ENCODE measurements at places on chromosomes 2 and 18.

DNA sequence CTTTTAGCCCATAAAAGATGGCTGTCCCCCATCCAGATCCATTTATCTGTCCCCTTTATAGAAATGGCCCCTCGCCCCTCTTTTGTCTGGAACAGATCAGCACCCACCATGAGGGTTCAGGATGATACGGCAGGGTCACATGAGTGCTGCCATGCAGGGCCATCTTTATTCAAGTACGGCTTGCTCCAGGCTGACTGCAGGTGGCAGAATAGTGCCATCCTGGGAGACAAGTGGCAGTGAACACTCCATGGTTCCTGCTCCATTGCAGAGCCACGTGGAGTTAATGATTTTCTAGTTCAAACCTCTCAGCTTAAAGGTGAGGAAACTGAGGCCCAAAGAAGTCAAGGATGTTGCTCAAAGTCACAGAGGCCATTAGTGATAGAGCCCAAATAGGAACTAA is 180.6 kb downstream of the CLIP4 start:
- DNase-seq, result peak; percentile 17

- no peak for DNase-seq
These were observed 50.1 kb downstream of the CD226 start for GRCh38 chr18:69897397-69898108.

DNA sequence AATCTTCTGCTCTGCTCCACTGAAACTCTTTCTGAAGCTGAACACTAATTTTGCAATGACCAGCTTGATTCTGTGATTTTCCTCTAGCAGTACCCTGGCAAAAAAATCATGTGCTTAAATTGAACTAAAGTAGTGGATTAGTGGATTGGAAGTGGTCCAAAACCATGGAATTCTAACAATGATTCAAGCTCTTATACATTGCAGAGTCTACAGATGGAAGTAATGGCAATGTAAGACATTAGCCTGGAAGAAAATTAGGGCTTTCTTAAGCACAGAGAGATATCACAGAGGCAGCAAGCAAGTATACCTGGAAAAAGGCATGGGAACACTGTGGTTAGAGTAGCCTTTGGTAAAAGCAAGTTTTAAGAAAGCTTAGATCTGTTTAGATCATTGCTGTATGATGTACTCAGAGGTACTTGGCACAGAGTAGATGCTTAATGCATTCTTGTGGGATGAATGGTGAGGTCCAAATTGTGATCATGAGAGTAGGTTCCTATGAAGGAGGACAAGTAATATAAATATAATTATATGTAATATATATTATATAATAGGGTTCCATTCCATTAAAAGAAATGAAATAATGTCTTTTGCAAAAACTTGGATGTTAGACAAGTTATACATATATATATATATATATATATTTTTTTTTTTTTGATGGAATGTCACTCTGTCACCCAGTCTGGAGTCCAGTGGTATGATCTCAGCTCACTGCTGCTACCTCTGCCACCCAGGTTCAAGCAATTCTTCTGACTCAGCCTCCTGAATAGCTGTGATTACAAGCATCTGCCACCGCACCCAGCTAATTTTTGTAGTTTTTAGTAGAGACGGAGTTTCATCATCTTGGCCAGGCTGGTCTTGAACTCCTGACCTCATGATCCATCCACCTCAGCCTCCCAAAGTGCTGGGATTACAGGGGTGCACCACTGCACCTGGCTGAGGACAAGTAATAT is 172.2 kb upstream of the SCN7A start:
- peak; percentile 67 for DNase-seq

DNA sequence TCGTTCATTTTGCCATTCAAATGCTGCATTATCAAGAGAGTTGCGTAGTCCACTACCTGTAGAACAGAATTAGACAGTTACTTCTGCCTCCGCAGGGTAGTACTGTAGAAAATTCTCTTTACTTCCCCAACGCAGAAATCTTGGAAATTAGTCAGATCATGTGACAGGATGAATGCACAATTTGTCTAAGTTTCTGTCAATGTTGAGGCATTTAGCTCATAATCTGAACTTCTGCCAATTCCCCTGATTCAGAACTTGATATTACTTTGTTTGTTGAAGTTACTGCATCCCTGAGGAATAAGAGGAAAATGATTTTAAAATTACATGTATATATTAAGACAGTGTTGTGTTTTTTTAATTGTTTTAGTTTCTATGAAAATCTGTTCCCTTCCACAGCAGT is 83.4 kb downstream of the TTC27 start:
- peak; percentile 82 for DNase-seq

GRCh38 chr2:26615336-26615859 is 25.8 kb downstream of the CIB4 start:
- peak; percentile 11 for DNase-seq

GRCh38 chr2:240912878-240913809 is 7.0 kb downstream of the CROCC2 start:
- DNase-seq, result peak; percentile 47

DNA sequence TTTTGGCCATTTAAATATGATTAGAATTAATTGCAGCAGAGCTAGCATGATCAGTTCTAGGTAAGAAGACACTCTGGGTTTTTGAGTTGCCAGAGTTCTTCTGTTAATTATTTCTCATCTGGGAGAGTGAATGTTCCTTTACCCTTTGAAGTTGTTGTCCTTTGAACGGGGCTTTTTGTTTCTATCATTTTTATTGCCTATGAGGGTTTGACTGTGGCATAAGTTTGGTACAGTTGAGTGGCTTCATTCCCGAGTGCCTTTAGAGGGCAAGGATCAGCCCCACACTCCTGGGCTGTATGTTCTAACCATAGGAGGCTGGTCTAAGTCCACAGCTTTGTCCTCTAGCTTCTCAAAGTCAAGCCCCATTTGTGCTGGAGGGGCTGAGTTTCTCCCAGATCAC is 804.3 kb downstream of the KCNJ3 start:
- no peak for DNase-seq

DNA sequence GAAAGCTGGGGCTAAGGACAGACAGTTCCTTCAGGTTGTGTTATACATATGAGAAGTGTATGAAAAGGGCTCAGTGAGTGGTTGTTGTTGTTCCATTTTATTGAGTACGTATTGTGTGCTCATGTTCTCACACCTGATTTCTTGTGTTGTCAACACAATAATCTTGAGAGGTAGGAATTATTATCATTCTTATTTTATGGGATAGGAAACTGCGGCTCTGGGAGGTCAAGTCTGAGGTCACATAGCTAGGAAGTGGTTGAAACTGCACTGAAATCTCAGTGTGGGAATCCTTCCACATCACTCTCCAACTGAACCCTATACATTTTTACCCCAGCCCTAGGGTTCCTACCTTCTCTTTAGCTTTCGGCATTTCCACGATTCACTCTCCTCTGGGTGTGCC is 124.2 kb upstream of the CXCR4 start:
- no peak for DNase-seq

DNA sequence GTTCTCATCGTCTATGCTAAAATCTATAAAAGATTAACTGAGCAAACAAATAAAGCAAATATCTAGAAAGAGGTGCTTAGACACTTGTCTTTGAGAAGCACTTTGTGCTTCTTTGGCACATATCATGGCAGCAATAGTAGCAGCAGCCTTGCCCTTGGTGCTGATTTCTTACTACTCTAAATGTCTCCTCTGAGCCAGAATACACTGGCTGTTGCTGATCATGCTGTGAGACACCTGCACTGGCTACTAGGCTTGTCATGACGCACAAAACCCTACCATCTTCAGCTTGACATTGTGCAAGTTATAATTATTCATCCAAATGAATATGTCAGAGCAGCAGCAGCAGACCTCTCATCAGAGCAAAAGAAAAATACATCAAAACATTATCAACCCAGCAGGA is 46.7 kb downstream of the FANCL start:
- peak; percentile 4 for DNase-seq

DNA sequence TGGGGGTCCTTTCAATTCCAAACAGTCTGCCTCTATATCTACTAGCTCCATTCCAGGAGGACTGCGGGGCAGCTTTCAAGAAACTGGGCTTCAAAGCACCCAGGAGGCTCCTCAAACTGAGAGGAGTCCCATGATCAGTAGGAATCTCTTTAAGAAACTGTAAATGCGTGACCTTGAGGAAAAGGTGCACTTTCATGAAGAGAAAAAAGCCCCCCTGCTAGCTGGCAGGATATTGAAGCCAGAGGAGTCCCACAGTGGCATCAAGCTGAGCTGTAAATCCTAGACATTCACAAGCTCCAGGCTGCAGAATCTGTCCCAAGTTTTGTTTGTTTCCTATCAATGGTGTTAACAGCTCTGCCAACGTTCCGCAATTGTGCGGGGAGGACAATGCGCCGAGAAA is 790.1 kb downstream of the SLC4A3 start:
- DNase-seq, result no peak

- DNase-seq, result no peak
These were observed 89.9 kb downstream of the OXER1 start for GRCh38 chr2:42673989-42674579.

- DNase-seq, result no peak
These were observed 4.5 kb upstream of the CREB1 start for GRCh38 chr2:207525296-207525695.

- no peak for DNase-seq
These were observed 51.6 kb downstream of the NEDD4L start for GRCh38 chr18:58095655-58096054.

DNA sequence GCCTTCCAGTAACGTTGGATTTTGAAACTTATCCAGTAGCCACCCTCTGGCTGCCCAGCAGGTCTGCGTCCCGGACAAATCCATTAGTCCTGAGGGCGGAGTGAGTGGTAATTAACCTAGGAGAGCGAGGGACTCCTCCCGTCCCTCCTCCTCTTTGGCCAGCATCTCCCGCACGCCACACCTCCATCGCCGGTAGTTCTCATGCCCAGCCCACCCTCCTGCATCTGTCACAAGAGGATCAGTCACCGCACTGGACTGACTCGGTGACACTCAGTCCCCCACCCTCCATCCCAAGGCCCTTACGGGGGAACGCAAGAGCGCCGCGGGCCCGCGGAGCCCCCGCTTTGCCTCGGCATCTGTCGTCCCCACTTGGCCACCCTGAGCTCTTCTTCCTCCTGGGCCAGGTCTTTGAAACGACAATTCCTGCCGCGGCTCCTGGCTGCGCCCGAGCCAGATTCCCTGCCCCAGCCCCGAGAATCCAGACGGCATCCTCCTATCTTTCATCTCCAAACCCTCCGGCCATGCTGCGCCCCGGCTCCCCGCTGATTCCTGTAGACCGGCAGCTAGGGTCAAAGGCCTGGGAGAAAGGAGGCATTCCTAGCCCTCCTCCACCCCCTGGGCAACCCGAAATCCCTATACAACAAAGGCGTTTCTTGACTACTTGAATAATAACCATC is 77.5 kb downstream of the EIF2AK3 start:
- DNase-seq, result peak; percentile 11

GRCh38 chr18:76450452-76451395 is 44.3 kb downstream of the ZNF516 start:
- peak; percentile 83 for DNase-seq

DNA sequence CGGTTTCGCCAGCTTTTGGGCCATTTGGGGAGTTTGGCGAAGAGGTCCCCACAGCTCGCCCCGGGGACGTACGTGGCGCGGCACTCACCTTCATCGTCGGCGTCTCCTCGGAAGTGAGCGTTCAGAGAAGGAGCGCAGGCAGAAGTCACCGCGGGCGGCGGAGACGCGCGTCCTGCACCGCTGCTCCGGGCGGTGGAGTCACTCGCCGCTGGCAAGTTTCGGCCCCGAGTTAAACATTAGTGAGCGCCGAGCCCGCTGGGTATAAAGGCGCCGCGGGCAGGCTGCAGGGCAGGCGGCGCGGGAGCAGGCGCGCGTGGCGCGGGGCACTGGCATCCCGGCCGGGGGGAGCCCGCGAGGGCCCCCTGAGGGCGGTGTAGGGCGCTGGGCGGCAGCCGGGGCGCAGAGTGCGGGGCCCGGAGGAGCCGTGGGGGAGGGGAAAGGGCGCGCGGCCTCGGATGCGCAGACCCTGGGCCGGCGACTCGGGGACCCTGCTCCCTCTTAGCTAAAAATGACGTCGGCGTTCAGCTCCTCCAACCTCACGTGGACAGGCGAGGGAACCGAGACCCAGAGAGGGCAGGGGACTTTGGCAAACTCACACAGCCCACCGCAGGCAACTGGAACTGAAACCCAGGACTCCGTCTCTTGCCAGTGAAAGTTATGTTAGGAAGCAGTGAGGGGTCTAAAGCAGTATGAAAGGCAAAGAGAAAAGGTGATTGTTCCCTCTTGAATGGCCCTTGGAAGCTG is at the start of gene DPP4:
Gene DPP4 (minus strand): TSS at position 328 of the 744 bp plus-strand sequence. CDS start 234 bp downstream, at position 94.
- peak; percentile 43 for DNase-seq

DNA sequence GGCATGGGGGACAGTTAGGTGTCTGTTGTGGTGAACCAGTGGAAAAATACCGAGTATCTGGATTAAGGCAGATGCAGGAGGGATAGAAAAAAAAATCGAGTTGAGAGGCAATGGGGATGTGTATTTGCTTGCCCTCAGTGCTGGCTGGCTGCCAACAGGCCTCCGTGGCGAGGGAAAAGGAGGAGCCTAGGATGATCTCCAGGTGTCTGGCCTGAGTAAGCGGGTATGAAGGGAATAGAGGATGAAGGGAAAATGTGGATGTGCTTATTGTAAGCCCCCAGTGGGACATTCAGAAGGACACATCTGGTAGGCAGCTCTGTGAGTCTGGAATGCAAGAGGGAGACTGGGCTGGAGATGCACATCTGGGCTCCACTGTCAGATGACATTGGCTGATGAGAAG is 22.8 kb downstream of the KCNS3 start:
- no peak for DNase-seq

- DNase-seq, result no peak
These were observed 212.7 kb upstream of the COPS8 start for GRCh38 chr2:236872981-236873380.

DNA sequence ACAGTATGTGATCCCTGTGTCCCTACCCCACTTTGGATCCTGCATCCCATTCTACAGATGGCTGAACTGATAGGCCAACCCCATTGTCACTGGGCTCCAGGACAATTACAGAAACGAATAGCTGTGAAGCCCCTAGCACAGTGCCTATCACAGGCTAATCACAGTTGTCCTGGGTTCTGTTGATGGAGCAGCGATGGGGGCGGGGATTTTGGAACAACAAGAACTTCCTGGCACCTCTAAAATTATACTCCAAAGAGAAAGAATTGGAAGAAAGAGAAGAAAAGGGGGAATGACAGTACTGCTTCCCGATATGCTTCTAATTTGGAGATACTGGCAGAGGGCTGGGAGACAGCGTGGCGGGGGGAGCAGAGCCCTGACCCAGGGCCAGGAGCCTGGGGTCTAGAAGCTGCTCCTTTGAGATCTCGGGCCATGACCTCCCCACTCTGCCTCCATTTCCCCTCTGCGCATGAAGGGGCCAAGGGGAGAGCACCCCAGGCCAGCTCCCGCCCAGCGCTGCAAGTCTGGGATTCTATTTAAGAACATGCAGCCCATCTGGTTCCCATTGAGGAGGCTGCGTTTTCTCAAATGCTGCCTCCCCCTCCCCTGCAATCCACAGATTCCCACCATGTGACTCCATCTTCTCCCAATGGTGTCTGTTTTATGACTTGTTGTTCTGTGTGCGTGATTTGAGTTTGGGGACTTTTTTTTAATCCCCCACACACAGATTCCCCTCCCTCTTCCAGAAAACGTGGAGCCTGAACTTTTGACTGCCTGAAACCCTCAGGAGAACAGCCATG is 202.7 kb downstream of the CYP26B1 start:
- peak; percentile 48 for DNase-seq

GRCh38 chr18:8525692-8526091 is 83.5 kb upstream of the RAB12 start:
- DNase-seq, result no peak
